D341Med (cell line): ENCODE measurements at places on chromosomes 6 and 20.

DNA sequence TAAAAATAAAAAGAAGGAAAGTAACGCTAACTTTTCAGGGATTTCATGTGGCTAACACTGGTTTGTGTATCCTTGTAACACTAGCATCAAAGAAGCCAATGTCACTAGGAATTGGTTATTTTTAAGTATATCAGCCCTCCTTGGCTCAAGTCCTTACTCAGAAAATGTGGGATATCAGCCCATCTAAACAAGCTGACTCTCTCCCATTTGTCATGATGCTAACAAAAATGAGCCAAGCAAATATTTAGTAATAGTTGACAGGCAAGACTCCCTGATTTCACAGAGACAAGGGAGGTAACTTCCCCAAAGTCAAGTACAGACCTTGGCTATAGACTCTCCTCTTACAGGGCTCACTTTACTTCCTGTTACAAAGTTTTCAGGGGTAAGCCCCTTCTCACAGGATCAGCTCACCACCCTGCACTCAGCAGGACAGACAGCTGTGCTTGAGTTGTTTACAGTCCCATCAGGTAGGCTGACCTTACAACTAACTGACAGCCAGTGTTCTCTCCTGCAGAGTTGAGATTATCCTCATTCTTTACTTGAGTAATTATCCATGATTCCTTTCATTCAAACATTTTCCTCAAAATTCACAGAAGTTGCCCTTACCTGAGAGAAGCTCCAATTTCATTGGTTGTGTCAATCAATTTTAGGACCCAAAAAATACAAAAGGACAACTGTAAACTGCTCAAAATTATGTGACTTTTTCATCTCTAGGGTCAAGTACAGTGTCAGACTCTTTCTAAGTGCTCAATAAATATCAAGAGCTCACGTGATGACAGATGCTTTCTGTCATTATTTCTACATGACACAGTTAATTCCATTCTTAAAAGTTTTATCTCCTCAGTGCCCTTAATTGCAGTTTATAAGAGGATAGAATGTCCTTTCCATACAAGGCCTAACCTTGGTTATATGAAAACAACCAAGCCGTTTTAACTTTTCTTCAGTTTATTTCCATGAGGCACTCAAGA is 38.1 kb upstream of the BMP5 start:
- no peak for DNase-seq

- no peak for DNase-seq
Observed at GRCh38 chr6:44680202-44680720, 292.8 kb downstream of the CDC5L start.

- no peak for DNase-seq
Observed at GRCh38 chr20:60589623-60590022, 631.4 kb downstream of the CDH26 start.

GRCh38 chr6:22250486-22250885 is 46.4 kb downstream of the PRL start:
- peak; percentile 70 for DNase-seq

GRCh38 chr20:56826306-56826704 is 197.2 kb downstream of the TFAP2C start:
- DNase-seq, result no peak

DNA sequence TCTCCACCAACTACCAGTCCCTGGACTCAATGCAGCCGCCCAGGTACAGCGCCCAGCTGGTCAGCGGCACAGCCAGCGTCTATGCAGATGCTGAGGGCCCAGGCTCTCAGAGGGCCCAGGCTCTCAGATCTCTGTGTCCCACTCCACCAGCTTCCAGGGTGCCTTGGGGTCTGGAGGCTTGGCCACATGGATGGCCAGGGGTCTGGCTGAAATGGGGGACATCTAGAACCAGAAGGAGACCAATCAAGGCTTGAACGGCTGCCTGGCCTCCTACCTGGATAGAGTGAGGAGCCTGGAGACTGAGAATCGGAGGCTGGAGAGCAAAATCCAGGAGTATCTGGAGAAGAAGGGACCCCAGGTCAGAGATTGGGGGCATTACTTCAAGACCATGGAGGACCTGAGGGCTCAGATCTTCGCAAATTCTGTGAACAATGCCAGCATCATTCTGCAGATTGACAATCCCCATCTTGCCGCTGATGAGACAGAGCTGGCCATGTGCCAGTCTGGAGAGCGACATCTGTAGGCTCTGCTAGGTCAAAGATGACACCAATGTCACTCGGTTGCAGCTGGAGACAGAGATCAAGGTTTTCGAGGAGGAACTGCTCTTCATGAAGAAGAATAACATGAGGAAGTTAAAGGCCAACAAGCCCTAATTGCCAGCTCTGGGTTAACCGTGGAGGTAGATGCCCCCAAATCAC is 44.1 kb upstream of the GRM4 start:
- DNase-seq, result no peak

DNA sequence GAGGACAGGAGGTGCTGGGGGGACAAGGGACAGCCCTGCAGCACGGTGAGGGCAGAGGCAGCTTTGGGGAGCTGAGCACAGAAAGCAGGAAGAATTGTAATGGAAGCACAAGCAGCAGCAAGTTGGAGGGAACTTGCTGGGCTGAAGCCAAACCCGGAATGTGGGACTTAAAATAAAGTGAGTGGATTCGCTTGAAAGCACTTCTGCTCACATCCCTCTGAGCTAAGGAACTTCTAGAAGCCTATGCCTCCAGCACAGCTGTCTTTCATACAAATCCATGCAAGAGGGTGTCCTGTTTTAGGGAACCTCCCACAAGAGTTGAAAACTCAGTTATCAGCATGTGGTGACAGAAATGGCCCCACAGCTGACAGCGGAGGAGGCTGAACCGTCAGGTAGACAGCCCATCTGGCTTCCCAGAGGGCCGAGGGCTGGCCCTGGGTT is 71.4 kb upstream of the MLN start:
- no peak for DNase-seq

- DNase-seq, result no peak
Observed at GRCh38 chr20:64033981-64034493, 1.9 kb upstream of the C20orf204 start.

- DNase-seq, result no peak
Observed at GRCh38 chr6:148231572-148231971, 111.1 kb upstream of the SASH1 start.

- DNase-seq, result no peak
Observed at GRCh38 chr20:42082611-42083010, 464.4 kb upstream of the CHD6 start.

DNA sequence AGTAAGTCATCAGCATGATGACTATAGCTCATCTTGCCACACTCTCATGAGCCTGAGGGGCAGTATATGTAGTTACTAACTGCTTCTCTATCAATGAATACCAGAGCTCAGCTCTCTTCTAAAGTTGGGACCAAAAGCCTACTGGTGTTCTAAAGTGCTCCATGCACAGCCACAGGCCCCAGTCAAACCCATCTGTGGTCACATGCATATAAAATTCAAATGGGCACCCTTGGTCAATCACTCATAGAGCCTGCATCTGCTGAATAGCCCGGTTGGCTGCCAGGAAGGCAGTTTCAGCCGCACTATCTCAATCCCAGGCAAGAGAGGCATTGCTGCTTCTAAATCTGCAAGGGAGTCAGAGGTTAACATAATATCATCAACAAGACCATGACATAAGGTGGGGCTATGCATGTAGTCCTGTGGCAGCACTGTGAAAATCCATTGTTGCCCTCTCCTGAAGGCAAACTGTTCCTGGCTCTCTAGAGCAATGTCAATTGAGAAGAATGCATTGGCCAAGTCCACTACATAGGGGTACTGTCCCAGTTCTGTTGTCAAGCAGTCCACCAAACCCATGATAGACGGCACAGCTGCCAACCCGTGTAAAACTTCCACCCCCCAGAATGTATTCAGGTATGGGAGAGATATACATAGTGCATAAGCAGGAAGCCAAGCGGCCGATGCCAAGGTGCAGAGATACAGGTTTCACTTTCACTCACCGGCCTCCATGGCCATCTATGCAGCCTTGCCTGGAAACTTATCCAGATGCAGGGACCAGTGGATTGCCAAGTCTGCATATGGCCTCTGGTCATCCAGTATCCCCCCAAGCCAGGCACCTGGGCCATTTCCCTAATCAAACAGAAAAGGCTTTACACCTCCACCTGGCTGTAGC is 76.2 kb downstream of the ALDH8A1 start:
- no peak for DNase-seq

DNA sequence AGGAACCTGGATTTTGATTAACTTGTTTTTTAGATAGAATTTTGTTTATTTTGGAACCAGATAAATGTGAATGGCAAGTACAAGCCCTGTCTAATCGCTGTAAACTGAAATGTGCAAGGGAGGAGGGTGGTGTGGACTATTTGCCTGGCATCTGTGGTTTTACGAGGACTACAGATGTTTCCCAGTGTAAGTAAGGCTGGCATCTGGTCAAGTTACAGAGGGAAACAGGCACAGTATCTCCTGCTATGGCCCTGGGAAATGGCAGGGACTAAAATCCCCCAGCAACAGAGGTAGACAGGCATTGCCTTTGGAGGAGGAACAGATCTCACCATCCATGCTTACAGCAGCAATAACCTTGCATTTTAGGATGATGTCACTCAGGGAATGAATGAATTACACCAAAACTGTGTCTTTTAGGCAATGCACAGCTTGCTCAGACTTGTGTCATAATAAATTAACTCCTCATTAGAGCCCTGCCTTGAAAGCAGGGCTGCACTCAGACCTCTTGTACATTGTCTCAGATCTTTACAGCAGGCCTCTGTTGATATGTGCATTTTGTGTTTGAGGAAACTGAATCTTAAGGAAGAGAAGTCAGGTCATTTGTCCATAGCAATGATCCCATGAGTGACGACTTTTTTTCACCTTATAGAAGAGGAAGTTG is 96.2 kb downstream of the TCP11 start:
- no peak for DNase-seq

- no peak for DNase-seq
Observed at GRCh38 chr6:107822176-107823046, 1.7 kb downstream of the SCML4 start.

- DNase-seq, result no peak
Observed at GRCh38 chr6:148629181-148629580, 117.6 kb upstream of the UST start.

GRCh38 chr6:147578883-147579282 is 70.4 kb downstream of the SAMD5 start:
- no peak for DNase-seq

DNA sequence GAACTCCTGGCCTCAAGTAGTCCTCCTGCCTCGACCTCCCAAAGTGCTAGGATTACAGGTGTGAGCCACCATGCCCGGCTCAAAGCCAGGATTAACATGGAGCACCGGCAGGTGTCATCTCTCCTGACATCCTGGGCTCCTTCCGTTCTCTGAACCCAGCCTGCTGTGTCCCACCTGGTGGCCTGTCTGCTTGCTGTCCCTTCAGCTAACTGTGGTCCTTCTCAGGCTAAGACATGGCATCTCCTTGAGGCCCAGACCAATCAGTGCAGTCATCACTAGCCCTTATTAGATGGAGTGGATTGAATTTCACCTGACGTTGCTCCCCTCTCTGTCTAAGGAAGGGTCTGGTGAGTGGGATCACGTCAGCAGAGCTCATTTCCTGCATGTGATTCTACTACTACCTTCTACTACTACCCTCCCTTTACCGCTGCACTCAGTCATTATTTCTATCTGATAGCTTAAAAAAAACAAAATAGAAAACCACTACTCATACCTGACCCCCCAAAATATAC is 28.0 kb upstream of the SYNJ2 start:
- DNase-seq, result no peak

DNA sequence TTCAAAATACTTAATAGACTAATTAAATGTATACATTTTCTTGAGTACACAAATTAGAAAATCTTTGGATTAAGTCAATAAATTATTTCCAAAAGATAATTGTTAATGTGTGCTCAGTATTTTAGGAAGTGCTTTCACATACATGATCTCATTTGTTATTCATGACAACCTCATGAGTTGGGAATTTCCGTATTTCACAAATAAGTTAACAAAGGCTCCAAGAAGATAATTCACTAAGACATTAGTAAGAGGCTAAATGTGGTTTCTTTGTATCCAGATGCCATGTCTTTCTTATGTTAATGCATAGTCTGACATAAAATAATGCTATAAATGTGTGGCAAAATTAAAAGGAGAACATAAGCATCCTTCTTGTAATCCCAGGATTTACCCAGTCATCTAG is 79.5 kb upstream of the TCF21 start:
- DNase-seq, result no peak

- DNase-seq, result no peak
Observed at GRCh38 chr6:169589293-169589692, 112.5 kb downstream of the WDR27 start.

- DNase-seq, result no peak
Observed at GRCh38 chr6:147559006-147559405, 50.5 kb downstream of the SAMD5 start.

- DNase-seq, result no peak
Observed at GRCh38 chr20:47453167-47453782, 48.4 kb upstream of the NCOA3 start.

DNA sequence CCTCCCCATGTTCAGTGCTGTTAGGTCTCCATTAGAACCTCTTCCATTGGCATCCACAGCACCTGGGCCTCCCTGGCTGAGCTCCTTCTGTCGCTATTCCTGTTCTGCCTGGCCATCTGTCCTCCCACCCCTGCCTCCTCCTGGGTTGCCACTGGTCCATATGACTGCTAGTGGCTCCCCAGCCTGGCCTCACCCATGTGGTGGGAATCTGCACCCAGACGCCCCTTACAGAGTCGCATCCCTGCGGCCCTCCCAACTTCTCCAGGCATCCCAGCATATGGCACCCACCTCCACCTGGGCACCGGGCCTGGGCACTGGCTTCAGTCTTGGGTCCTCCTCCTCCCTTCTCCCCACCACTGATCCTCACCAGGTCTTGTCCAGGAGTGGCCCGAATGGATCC is 7.7 kb downstream of the CDC25B start:
- DNase-seq, result no peak

DNA sequence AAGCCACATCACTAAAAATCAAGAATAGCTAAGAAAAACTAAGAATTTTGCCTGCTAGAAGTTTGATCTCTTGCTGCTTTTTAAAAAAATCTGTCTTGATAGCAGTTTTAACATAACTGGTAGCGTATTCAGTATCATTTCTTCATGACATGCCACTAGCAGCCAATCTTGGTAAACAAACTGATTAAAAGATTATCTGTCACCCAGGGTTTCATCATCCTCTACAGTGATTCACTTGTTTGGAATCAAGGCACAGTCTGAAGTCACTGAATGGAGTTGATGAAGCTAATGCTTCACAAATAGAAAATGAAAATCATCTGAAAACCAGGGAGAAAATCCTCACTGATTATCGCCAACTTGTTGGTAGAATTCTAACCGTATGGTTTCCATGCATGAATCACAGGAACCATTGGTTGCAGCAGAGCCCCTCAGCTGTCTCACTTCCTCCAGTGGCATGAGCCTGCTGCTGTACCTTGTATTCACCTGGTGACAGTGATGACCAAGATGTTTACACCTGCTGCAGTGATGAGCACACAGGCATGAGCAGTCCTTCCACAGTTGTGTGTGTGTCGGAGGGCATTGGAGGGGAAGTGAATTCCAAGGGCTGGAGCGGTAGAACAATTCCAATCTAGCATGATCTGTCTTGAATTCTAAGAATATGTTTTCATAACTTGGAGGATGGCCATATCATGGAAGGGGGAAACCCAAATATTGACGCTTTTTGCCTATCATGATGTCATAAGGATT is 275.0 kb downstream of the KHDC1L start:
- peak; percentile 42 for DNase-seq
